ENCODE measurements at places on chromosomes 2 and 18. TPM values are rescaled to one million over a fixed set of nuclear protein-coding genes. Genes with fewer than 3 reads are reported as not detected.

Gene CCDC141
- not detected for total RNA-seq

Gene PMAIP1
- 15.0 TPM for total RNA-seq

Gene PDE11A
- 0.47 TPM for total RNA-seq

Gene EIF2B4
- 58.7 TPM for total RNA-seq

Gene LIMS3
- total RNA-seq, result not detected

Gene CSRNP3
- total RNA-seq, result not detected

Gene ANKRD36
- 3.5 TPM for total RNA-seq

Gene CLEC4F
- total RNA-seq, result not detected

Gene CKAP2L
- total RNA-seq, result 13.4 TPM

Gene MC4R
- not detected for total RNA-seq
